A549 treated with Mapracorat at 1 μM for 4 hours (cell line): ENCODE measurements at places on chromosomes 5 and 9. TPM values are rescaled to one million over a fixed set of nuclear protein-coding genes. Genes with fewer than 3 reads are reported as not detected.

Gene RASEF
- total RNA-seq, result 6.0 to 8.1 TPM (median 7.4 TPM) in 5 replicates

Gene TJP2
- 3.7 to 5.2 TPM (median 4.7 TPM) in 5 replicates for total RNA-seq

Gene IFNA2
- total RNA-seq, result not detected in 5 replicates

Gene SNCAIP
- 0.10 TPM in 1 of 5 replicates, not detected in the others for total RNA-seq

Gene SLC45A2
- 0.17 TPM in 1 of 5 replicates, not detected in the others for total RNA-seq

Gene SCAI
- total RNA-seq, result 1.3 to 2.2 TPM (median 1.8 TPM) in 5 replicates

Gene CSF2
- 0.24 to 0.69 TPM (median 0.36 TPM) in 5 replicates for total RNA-seq

Gene ARSB
- 7.7 to 9.0 TPM (median 8.8 TPM) in 5 replicates for total RNA-seq

Gene FGF1
- 0.16 to 0.95 TPM (median 0.25 TPM) in 5 replicates for total RNA-seq

Gene SLC34A3
- total RNA-seq, result 0.08 to 0.28 TPM (median 0.09 TPM) in 3 of 5 replicates, not detected in the others

Gene PCDHB10
- total RNA-seq, result not detected in 5 replicates

Gene TLE1
- total RNA-seq, result 82.6 to 93.6 TPM (median 88.1 TPM) in 5 replicates

Gene FST
- total RNA-seq, result 1.7 to 3.0 TPM (median 2.9 TPM) in 5 replicates

Gene GRXCR2
- not detected in 5 replicates for total RNA-seq

Gene IFNB1
- total RNA-seq, result not detected in 5 replicates
